ENCODE measurements at places on chromosomes 1 and 21.

GRCh38 chr1:18644446-18644845, 13.8 kb downstream of the PAX7 start:
- no peak for DNase-seq

DNA sequence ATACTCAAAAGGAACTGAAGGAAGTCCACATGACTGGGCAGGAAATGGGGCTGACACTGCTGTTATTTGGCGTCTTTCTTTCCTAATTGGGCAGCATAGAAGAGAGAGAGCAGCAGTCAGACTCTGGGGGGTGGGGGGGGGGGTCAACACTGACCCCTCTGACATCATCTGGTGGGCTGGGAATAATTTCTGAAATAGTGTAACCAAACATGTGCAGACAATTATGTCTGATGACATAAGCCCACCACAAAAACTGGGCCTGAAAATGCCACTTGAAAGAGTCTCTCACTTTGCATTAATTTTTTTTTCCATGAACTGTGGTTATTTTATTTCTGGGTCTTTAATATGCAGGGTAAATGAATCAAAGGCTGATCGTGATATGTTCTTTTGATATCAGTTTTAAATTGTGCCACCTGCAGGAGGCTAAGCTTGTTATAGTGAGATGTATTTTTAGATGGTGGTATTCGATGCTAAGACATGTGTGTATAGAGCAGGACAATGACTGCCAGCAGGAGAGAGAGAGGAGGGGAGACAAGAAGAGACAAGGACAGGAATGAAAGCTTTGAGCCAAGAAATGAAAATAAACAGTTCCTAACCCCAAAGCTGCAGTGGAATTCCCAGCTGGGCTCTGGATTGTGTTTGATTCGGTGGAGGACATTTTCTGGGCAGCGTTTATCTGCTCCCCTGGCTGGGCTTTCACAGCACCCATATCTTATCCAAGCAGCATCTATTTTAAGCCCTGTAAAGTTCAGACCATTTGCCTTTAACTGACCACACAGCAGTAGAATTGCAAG, 264.7 kb downstream of the PBX1 start:
- no peak for DNase-seq

DNA sequence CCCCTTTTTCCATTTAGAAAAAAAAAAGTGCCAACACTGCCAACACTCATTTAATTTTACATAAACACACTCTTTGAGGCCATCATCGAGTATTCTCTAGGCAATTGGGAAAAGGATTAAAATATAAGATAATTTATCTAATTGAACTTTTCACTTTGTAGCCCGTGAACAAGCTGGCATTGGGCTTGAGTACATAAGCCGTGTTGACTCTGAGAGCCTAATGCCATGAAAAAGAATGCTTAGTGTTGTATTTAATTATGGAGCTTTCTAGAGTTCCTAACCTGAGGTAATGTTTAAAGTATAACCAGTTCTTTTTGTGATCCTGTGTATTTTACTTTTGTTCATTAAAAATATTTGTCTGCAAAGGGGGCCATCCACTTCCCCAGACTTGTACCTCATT, 193.8 kb downstream of the LYPLAL1 start:
- no peak for DNase-seq

DNA sequence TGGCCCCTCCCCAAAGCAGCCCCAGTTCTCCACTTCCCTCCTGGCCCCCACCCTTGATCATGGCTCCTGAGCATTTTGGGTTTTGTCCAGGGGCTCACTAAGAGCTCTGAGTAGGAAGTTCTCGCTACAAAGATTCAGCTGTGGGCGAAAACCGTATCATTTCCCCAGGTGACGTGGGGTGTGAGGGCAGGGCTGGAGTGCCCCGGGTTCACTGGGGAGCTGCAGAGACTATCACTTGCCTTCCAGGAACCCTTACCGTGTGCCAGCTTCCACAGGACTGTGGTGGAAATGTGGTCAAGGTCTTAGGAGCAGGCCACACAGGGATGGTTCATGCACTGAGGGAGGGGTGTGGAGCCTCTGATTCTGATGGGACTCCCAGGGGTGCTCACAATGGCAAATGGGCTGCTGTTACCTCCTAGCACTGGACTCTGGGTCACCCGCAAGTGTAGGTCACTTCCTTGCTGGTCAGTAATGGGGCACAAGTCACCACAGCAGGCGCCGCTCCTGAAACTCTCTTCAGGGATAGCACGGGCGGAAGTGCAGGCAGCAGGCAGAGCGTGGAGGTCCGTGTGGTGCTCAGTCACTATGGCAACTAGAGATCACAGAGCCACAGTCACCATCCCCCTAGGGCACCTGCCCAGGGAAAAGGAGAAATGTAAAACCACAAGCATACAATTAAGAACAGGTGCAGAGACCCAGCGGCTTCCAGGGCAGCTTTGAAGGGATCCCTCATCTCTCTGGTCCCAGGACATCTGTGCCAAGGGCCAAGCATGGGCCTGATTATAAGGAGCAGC, 35.4 kb downstream of the RSPH1 start:
- DNase-seq, result no peak

DNA sequence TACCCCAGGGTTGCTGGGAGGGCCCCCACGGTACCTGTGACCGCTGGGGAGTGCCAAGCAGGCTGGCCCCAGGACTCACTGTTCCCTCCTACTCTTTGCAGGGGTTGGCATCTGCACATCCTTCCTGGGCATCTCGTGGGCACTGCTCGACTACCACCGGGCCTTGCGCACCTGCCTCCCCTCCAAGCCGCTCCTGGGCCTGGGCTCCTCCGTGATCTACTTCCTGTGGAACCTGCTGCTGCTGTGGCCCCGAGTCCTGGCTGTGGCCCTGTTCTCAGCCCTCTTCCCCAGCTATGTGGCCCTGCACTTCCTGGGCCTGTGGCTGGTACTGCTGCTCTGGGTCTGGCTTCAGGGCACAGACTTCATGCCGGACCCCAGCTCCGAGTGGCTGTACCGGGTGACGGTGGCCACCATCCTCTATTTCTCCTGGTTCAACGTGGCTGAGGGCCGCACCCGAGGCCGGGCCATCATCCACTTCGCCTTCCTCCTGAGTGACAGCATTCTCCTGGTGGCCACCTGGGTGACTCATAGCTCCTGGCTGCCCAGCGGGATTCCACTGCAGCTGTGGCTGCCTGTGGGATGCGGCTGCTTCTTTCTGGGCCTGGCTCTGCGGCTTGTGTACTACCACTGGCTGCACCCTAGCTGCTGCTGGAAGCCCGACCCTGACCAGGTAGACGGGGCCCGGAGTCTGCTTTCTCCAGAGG, 6.8 kb downstream of the XKR8 start:
- no peak for DNase-seq
